ENCODE measurements at places on chromosomes 11 and 22.

- DNase-seq, result peak; percentile 86
These were observed 412.3 kb downstream of the BRD1 start for GRCh38 chr22:49415151-49415951.

GRCh38 chr11:45715418-45715817 is 50.0 kb upstream of the CHST1 start:
- no peak for DNase-seq

GRCh38 chr11:119388103-119388502 is 6.6 kb upstream of the USP2 start:
- DNase-seq, result no peak

GRCh38 chr11:9320047-9320446 is 5.7 kb upstream of the TMEM41B start:
- no peak for DNase-seq

DNA sequence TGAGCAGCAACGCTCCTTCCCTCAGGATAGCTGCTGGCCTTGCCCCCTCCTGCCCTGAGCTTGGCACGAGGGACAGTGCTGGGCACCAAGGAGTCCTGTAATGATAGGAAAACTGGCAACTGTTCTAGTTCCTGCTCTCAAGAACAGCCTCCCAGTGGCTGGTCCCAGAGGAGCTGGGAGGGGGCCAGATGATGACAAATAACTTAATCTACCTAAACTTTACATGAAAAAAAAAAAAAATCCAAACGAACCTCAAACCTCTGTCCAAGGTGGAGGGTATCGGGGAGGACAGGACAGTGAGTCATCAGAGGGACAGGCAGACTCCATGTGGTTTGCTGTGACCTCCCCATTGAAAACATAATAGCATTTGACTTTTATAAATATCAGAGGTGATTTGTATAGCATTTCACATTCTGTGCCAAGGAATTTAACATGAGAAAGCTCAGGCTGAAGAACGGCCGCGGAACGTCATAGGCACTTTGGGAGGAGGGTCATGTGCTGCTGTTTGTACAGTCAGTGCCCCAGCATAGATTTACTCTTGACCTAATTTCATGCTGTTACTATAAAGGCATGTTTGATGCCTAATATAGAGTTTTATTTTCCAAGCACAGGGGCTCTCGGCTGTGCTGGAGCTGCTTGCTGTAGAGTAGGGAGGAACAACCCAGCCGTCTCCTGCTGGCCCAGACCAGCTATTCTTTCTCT is 98.2 kb upstream of the NNMT start:
- DNase-seq, result no peak

DNA sequence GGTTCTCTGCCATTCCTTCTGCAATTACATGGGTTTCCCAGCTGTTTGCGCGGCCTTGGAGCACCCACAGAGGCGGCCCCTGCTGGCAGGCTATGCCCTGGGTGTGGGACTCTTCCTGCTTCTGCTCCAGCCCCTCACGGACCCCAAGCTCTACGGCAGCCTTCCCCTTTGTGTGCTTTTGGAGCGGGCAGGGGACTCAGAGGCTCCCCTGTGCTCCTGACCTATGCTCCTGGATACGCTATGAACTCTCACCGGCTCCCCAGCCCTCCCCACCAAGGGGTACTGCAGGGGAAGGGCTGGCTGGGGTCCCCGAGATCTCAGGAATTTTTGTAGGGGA is 2.6 kb downstream of the RCE1 start:
- no peak for DNase-seq

GRCh38 chr11:269146-269890 is 8.9 kb upstream of the NLRP6 start:
- no peak for DNase-seq

DNA sequence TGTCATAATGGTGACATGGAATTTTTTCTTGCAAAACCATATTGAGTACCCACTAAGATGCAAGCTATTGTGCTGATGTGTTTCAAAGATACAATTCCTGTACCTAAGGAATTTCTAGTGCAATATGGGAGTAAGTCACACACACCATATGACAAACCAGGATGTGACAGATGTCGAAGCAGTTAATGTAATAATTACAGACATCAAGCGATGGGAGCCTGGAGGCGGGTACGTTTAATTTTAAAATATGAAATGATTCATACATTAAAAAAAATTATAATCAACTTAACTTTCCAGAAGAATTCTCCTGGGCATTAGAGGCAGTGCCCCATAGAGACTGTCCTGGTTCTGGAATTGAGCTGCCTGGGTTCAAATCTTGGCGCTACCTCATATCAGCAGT is 6.0 kb downstream of the SYCE3 start:
- no peak for DNase-seq
